ENCODE measurements at places on chromosomes 3 and 15. TPM values are rescaled to one million over a fixed set of nuclear protein-coding genes. Genes with fewer than 3 reads are reported as not detected.

DNA sequence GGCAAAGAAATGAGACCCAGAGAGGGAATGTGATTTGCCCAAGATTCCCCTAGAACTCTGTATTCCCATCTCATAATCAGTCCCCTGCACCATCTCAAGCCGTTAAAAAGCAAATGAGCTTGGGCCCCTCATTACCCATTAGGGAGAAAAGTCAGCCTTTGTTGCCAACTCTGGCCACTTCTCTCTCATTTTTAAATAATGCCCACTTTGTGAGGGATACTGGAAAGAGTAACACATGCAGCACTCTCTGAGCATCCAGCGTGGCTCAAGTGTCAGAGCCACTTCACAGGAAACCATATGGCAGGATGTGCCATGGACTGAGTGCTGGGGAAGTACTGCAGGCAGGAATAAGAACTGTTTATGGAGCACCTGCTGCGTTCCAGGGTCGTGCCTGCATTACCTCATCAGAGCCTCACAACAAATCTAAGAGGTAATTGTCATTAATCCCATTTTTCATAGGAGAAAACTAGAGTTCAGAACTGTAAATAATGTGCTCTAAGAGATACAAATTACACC lies 49.8 kb upstream of the SLC6A1 start:
- no peak for DNase-seq

GRCh38 chr15:92624401-92624991 lies 31.1 kb downstream of the FAM174B start:
- DNase-seq = no peak

GRCh38 chr15:36175741-36176291 lies 403.6 kb upstream of the CDIN1 start:
- DNase-seq = no peak

The STX19 gene
- not detected for total RNA-seq

The LCTL gene
- not detected for total RNA-seq

GRCh38 chr3:141680620-141681389 lies 57.3 kb upstream of the RNF7 start:
- no peak for DNase-seq

The CCDC54 gene
- total RNA-seq = not detected

The EFHB gene
- not detected for total RNA-seq

The SLC9C1 gene
- total RNA-seq = 0.13 TPM

- DNase-seq = no peak
Observed at GRCh38 chr3:42133500-42134298, 42.5 kb downstream of the TRAK1 start.

DNA sequence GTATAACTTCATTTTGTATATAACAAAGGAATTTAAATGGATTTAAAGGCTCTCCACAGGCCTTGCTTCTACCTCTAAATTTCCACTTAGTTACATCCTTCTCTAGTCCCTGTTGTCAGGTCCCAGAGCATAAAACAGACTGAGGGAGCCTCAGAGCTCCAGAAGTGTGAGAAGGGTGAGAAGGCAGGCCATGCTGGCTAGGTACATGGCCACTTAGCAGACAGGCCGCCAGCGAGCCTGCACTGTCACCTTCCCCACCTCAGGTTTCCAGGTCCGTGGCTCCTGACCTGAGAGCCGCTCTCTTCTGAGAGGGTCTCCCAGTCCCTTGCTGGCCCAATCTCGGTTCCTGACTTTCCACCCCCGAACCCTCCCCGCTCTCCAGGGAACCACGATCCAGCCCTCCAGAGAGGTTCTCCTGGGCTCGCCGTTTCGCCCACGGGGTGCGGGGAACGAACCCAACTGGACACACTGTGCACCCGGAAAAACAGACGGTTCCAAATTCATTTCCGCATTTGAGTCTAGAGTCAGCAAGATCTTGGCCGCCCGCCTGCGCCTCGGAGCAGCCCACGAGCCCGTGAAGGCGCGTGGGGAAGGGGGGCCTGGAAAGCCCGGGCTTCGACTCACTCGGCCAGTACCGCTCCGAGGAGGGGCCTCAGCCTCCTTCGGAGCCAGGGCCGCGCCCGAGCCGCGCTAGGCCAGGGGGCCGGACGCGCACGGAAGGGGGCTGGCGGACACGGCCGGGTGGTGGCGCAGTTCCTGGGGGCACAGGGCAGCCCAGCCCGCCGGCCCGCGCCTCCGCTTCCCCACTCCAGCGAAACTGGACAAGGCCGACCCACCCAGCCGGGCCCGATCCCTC lies 16.7 kb upstream of the SOX2 start:
- DNase-seq = peak; percentile 61

GRCh38 chr3:158788446-158788845 lies 13.4 kb upstream of the MFSD1 start:
- no peak for DNase-seq

DNA sequence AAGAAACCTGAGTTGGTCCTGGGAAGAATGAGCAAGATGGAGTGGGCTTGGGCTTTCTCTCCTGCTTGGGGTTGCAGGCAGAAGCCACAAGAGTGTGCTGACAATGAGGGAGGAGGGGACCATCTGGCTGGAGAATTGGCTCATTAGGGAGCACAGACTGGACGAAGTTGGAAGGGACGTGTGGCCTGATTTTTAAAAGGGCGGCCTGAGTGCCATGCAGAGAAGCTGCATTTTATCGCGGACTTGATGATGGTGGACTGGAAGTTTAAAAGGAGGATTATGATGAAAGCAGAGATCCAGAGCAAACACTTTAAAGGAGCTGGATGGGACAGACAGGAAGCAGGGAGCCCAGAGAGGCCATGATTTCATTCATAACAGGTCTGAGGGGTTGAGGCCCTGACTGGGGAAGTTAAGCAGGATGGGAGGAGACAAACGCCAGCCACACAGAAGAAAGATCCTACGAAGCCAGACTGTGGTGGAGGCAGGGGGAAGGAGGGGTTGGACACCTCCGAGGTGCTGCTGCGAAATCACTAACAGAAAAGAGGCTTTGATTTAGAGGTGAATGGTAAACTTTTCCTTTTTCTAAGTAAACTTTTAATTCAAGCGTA lies 23.6 kb downstream of the TLNRD1 start:
- no peak for DNase-seq

- DNase-seq = no peak
Observed at GRCh38 chr15:86164232-86164898, 84.7 kb downstream of the AGBL1 start.

DNA sequence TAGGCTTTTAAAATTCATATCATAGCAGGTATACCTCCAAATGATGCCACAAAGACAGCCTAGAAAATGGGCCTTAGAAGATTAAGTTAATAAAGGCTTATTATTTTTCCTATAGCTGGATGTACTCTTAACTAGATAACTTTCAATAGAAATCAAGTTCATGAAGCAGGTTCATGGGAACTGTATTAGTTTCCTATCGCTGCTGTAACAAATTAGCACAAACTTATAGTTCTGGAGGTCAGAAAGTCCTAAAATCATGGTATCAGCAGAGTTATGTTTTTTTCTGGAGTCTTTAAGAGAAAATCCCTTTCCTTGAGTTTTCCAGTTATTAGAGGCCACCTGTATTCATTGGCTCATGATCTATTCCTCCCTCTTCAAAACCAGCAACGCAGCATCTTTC lies 269.9 kb downstream of the TIGIT start:
- DNase-seq = no peak

DNA sequence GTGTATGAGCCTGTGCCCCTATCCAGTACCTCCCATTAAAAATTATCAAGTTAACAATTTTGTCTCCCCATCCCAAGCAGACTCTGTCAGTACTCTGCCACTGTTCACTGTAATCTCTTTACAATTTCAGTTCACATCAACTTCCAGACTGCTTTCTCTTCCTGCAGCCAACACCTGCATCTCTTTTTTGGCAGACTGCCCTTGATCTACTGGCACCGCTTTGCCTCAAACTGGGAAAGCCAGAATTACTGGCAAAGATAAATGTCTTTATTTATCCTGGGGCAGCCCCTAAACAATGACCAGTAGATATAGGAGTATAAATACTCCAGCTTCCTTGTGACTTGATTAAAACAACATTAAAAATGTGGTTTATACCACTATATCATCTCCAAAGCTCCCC lies 494.1 kb downstream of the ZNF385D start:
- DNase-seq = peak; percentile 57

DNA sequence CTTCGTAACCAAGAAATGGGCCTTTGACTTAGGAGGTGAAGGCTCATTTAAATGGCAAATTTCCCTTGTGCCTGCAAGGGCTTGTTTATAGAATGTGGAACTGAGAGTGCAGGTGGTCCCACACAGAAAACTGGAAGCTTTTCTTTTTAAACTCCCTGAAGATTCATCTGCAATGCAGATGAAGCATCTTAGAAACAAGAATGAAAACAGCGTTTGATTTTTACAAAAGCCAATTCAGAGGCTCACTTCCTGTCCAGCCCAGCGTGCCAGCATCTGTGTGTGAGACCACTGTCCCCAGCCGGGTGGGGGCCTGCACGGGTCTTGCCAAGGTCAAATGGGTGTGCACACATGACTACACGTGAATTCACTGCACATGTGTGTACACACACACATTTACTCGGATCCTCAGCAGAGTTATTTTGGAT lies 94.7 kb downstream of the LINGO1 start:
- DNase-seq = no peak

- DNase-seq = no peak
Observed at GRCh38 chr15:96515371-96515770, 184.9 kb downstream of the NR2F2 start.

- no peak for DNase-seq
Observed at GRCh38 chr3:102181175-102181920, 253.5 kb upstream of the ZPLD1 start.

- peak; percentile 68 for DNase-seq
Observed at GRCh38 chr15:70121624-70122302, 24.0 kb upstream of the TLE3 start.

GRCh38 chr3:152695840-152696239 lies 139.1 kb upstream of the P2RY1 start:
- DNase-seq = no peak

GRCh38 chr15:57035664-57036063 lies 117.2 kb downstream of the TCF12 start:
- DNase-seq = no peak

The SPTSSB gene
- 242 TPM for total RNA-seq

DNA sequence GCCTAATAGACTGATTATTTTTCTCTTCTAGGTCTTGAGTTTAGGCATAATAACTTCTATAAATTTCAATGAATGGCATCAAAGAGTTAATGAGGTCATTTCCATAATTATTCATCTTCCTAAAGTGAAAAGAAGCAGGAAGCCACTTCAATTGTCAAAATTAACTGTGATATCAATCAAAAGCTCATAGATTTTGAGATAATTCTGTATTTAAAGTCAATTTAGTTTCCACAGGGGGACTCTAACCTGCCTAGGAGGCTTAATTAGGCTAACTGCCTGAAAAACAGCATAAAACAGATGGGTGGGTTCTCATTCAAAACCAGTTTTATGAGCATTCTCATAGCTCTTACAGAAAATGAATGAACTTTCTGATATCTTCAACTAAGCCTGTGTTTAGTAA lies 177.8 kb downstream of the OTOL1 start:
- DNase-seq = no peak

The SCAANT1 gene
- not detected for total RNA-seq

DNA sequence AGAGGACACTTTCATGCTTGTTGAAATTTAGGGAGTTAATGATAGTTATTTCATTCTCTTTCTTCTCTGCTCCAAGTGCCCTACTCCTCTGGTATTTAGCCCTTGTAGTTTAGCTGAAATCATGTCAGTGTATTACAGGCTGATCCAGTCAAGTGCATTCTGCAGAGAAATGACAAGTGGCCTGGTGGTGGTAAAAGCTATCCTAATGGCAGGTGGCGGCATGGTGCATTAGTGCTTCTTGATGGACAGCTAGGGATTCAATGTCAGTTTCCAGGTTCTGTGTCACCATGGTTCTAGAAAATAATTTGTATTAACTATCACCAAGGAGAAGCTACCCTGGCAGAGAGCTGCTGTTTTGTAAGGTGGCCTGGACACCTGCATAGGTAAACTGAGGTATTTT lies 90.0 kb upstream of the BNIP2 start:
- DNase-seq = no peak

The CLEC3B gene
- total RNA-seq = 58.9 TPM

- no peak for DNase-seq
Observed at GRCh38 chr3:50665081-50665840, 9.5 kb upstream of the DOCK3 start.

GRCh38 chr3:11944052-11944673 lies 60.0 kb upstream of the SYN2 start:
- no peak for DNase-seq

The TGM4 gene
- total RNA-seq = not detected

- no peak for DNase-seq
Observed at GRCh38 chr3:187880441-187880840, 135.2 kb upstream of the BCL6 start.

DNA sequence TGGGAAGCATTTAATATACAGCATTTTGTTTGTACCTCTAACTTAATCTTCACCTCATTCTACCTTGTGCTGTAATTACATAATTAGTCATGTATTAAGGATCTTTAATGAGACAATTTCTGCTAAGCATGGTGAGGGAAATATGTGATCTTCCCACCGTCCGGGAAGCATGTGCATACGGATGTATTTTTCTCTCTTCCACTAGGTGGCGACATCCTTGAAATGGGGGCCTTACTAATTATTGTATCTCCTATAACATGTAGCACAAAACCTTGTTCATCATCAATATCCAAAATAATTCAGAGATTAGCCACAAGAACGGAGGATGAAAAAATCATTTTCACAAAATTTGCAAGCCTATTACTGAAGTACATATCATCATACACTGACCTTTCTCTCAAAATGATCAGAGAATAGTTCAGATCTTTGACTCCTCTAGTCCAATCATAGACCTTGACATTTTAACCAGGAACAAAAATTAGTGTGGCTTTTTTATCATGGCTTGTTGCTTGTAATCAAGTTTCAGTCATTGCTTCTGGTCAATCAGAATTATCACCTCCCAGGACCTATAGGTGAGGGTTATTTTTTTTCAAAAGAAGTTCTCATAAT lies 148.9 kb upstream of the GBE1 start:
- DNase-seq = no peak

DNA sequence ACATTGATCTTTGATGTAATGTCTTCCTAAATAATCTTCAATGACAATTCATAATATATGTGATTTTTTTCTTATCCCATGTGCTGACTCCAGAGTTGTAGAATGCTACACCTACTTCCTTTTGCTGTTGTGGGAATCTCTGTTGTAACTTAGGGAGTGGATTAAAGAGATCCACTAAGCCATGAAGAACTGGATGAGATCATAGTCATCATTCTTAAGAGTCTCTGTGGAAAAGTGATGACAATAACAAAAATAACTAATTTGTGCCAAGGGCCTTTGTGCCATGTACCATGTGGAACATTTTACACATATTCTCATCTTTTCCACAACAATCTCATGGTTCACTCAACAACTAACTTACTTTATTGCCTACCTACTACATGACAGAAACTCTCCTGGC lies 162.9 kb upstream of the PDZRN3 start:
- no peak for DNase-seq

- DNase-seq = no peak
Observed at GRCh38 chr3:3836845-3837244, 37.6 kb downstream of the LRRN1 start.

- DNase-seq = no peak
Observed at GRCh38 chr15:100986158-100986896, 67.2 kb downstream of the LRRK1 start.
